ENCODE measurements at places on chromosomes 3 and 15.
A peak's percentile ranks its signal among the peaks of the same experiment; 100 is the strongest.

DNA sequence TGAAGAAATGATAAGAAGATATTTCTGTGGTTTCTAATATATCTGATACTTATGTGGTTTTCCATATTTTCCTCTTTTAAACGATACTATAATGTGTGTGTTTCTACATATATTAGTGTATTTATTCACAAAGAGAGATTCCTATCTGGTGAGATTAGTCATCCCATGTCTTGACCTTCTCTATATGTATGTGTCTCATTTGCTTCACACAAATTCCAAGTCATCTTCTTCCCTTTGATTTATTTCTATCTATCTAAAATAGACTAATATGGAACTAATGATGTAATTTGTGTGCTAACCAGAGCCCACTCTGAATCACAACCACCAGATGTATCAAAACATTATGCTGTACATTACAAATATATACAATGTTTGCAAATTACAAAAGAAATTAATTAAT lies 154.7 kb upstream of the KCNMB2 start:
- DNase-seq = no peak

DNA sequence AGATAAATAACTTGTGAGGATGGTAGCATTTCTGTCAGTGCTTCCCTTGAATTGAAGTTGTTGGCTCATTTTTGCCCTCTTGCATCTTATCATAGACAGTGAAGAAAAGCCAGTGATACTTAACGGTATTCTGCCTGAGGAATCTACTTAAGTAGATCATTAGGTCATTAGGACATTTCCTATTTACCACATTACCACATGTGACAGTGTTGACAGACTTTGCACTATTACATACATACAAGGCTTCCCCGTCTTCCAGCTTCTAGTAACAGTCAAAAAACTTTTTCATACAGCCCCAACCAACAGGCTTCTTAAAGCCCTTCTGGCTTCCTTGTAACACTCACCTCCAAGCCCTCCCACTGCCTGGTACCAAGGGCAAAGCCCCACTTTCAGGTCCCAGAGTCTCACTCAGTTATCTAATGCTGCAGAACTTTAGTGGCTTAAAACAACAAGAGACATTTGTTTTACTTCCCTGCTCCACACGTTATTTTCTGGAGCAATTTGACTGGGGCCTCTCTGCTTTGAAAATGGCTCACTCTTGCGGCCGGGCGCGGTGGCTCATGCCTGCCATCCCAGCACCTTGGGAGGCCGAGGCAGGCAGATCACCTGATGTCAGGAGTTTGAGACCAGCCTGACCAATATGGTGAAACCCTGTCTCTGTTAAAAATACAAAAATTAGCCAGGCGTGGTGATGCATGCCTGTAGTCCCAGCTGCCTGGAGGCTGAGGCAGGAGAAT lies 40.0 kb downstream of the ASB7 start:
- no peak for DNase-seq

GRCh38 chr3:96000966-96001365 lies 813.4 kb upstream of the EPHA6 start:
- no peak for DNase-seq

GRCh38 chr3:113736548-113737089 lies 9.4 kb downstream of the NAA50 start:
- DNase-seq = peak; percentile 19

DNA sequence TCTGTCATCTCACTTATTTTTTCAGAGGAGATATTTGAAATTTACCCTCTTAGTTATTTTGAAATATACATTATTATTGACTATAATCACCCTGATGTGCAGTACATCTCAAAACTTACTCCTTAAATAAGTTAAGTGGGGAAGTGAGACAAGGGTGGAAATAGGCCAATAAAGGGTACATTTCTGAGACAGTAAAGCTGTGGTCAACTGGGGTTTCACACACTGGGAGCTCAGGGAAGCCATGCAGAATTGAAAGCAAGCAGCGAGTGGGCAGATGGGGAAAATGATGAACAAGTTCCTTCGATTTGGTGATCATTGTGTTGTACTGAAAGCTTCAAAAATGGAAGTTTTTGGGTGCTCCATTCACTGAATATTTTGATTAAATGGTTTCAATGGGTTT lies 21.6 kb upstream of the MOBP start:
- DNase-seq = no peak

All from activated CD4-positive, alpha-beta T cell treated with anti-CD3 and anti-CD28 coated beads, Interleukin-2, amount 50 U/mL, for 24 hours (primary cell).